Activated naive CD8-positive, alpha-beta T cell treated with anti-CD3 and anti-CD28 coated beads for 36 hours (primary cell): ENCODE measurements at places on chromosomes 12 and 14.
A peak's percentile ranks its signal among the peaks of the same experiment; 100 is the strongest.

- DNase-seq: no peak
These were observed 14.9 kb downstream of the TRMT61A start for GRCh38 chr14:103543721-103544387.

GRCh38 chr12:104376650-104377513 lies 73.3 kb downstream of the EID3 start:
- no peak for DNase-seq

- no peak for DNase-seq
These were observed 249.2 kb downstream of the SLC41A2 start for GRCh38 chr12:104708891-104709290.

GRCh38 chr14:32073537-32074189 lies 3.4 kb upstream of the ARHGAP5 start:
- DNase-seq: peak; percentile 29

GRCh38 chr12:89708565-89709156 lies at the start of gene ATP2B1:
TSS of gene ATP2B1 (minus strand) at chr12:89708838. CDS start at chr12:89655886, 52,952 bp downstream.
- peak; percentile 88 for DNase-seq

DNA sequence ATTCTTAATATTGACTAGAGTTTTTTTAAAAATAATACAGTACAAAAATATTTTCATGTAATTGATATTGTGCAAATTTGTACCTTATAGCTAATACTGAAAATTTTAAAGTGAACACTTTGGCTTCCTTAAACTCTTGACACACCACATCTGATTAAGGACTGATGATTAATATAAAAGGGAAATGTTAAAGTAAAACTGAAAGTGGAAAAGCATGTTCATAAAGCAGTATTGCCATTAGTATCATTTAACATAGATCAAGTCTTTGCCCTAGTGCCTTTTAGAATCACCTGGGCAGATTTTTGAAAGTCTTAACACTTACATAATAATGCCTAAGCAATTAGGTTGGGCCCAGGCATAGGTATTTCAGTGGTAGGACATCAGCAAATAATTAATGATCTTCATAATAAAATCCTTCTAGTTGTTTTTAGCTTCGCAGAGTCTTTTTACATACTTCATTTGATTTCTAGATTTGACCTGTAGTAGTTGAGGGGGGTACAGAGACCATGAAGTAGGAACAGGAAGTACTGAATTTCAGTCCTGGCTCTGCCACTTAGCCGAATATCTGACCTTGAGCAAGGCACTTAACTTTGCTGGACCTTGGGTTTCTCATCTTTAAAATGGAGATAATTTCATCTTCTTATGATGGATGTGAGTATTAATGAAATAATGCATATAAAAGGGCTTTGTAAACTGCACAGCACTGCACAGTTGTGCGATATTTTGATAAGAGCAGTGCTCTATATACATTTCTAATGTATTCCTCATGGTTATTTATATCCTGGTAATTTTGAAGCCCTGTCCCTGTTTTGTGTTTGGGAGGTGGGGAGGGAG lies 43.7 kb downstream of the MARK3 start:
- DNase-seq: no peak
